ENCODE measurements at places on chromosomes 1 and 21.
A peak's percentile ranks its signal among the peaks of the same experiment; 100 is the strongest.

GRCh38 chr1:100869996-100870395 lies 24.6 kb downstream of the EXTL2 start:
- DNase-seq = no peak

DNA sequence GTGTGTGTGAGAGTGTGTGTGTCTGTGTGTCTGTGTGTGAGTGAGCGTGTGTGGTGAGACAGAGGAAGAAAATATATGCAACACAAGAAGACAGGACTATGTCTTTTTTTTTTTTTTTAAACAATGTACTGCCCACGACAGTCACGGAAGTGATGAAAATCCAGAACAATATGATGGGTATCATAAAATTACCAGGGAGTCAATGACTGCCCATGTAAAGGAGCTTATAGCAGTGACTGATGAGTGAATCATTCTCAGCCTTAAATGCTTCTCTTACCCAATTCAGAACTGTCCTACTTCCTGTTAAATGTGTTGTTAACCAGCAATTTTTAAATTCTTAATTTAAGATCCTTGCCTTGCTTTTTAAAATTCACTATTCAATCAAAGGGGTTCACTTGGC lies 46.6 kb downstream of the RGS7 start:
- DNase-seq = no peak

GRCh38 chr21:31795992-31796391 lies 64.1 kb upstream of the SCAF4 start:
- no peak for DNase-seq

GRCh38 chr1:181061891-181062835 lies 26.3 kb upstream of the IER5 start:
- no peak for DNase-seq

- DNase-seq = no peak
Measured at GRCh38 chr1:184643661-184644060, 111.0 kb downstream of the EDEM3 start.

- DNase-seq = peak; percentile 98
Measured at GRCh38 chr1:116988908-116989307, 12.7 kb upstream of the CD101 start.

- DNase-seq = no peak
Measured at GRCh38 chr1:186904361-186904760, 75.6 kb downstream of the PLA2G4A start.

DNA sequence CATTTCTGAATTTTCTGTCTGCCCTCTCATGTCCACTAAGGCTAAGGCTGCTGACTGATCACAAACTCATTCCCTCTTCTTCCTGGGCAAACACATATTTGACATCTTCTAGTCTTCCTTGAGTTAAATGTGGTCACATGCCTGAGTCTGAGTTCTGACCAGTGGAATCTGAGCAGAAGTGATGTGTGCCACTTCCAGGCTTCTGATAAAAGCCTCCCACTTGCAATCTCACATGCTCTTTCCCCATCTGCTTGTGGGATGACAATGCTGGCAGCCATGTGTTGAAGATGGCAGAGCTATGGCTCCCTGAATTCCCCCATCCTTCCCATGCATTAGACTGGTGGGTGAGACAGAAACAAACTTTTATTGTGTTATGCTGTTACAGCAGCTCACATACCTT lies 149.9 kb upstream of the ZNF648 start:
- DNase-seq = no peak

GRCh38 chr21:43762303-43763128 lies 13.6 kb downstream of the CSTB start:
- DNase-seq = no peak

GRCh38 chr1:25662061-25662460 lies 45.5 kb downstream of the MAN1C1 start:
- DNase-seq = no peak

DNA sequence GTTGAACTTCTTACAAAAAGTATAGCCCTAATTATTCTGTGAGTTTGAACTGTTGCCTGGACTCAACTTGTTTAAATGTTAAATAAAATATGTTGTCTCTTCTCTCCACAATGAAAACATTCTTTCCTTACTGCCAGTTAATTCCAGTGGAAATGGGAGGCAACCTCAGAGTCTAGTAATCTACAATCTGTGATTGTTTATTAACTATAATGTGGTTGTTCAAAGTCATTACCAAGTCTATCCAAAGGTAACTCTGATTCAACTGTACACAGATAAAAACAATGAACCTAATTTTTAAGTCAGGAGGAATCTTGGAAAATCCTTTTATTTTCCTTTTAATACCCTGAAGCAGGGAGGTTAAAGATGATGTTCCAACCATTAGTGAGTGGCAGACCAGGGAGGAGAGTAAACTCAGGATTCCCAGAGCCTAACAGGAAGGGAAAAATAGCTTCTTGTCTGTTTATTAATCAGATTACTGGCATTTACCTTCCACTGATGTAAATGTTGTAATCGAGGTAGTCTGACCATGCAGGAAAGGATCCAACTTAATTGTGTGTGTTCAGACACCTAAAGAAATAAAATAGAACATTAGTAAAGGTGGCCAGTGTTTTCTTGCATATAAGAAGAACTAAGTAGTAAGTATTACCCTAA lies 57.1 kb upstream of the TBX15 start:
- DNase-seq = no peak

- no peak for DNase-seq
Measured at GRCh38 chr1:186218654-186219352, 156.2 kb downstream of the TPR start.

GRCh38 chr1:5991381-5992025 lies 722 bp downstream of the NPHP4 start:
- DNase-seq = no peak

DNA sequence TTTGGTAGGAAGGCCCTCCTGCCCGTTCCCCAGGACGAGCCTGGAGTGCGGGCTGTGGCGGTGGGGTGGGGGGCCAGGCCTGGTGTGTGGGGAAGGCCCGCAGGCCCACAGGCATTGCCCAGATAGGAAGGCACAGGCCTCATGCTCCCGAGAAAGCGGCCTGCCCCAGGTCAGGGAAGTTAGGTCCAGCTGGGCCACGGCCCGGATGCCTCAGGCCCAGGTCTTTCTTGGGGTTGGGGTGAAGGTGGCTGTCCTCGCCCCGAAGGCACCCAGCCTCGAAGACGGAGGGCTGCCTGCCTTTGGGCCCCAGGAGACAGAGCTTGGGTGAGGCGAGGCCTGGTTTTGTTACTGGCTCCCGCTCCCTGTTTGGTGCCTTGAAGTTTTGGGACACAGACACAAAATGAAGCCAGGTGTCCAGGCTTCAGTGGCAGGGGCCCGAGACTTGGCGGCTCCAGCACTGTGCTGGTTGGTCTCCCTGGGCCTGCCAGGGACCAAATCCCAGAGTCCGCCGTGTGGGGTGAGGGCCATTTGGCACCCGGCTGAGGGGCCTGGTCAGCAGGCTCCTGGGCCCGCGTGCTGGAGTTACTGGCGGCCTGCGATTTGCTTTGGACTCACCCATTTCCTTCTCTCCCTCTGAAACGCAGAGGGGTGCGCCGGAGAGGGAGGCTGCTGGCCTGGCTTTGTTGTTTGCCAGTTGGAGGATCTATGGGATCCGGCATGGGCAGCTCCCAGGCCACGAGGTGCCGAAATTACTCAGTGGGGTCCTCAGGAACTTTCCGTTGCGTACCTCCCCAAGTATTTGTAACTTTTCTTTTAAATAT lies 2.0 kb downstream of the SKI start:
- DNase-seq = no peak

DNA sequence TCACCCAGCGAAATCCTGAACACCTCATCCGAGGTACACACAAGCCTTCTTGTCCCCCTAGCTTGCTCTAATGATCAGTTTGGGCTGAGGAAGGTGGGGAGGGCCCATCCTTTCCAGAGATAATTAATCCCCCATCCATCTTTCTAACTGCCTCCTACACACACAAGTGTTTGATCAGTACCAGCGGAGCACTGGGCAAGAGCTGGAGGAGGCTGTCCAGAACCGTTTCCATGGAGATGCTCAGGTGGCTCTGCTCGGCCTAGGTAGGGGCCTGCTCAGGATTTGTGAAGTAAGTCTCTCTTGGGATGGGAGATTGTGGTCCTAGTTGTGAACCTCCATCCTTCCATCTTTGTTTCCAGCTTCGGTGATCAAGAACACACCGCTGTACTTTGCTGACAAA lies 5.8 kb downstream of the ANXA9 start:
- peak; percentile 37 for DNase-seq

GRCh38 chr1:5814046-5814619 lies 178.1 kb downstream of the NPHP4 start:
- DNase-seq = no peak

GRCh38 chr1:151513626-151514121 lies 2.5 kb downstream of the CGN start:
- DNase-seq = peak; percentile 63

GRCh38 chr1:203799971-203800370 lies 4.5 kb downstream of the ZBED6 start:
- DNase-seq = no peak

GRCh38 chr1:29519108-29519787 lies 282.9 kb downstream of the PTPRU start:
- no peak for DNase-seq

- DNase-seq = no peak
Measured at GRCh38 chr1:32960342-32960741, 4.3 kb downstream of the RNF19B start.

DNA sequence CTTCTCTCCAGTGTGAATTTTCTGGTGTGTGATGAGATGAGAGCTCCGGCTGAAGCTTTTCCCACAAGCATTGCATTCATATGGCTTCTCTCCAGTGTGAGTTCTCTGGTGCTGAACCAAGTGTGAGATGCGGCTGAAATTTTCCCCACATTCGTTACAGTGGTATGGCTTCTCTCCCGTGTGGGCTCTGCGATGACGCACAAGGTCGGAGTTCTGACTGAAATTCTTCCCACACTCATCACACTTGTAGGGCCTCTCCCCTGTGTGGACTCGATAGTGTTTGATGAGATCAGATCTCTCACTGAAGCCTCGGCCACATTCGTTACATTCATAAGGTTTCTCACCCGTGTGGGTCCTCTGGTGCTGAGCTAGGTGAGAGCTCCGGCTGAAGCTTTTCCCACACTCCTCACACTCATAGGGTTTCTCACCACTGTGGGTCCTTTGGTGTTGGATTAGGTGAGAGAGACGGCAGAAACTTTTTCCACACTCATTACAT lies 7.4 kb downstream of the ZNF436 start:
- DNase-seq = no peak

DNA sequence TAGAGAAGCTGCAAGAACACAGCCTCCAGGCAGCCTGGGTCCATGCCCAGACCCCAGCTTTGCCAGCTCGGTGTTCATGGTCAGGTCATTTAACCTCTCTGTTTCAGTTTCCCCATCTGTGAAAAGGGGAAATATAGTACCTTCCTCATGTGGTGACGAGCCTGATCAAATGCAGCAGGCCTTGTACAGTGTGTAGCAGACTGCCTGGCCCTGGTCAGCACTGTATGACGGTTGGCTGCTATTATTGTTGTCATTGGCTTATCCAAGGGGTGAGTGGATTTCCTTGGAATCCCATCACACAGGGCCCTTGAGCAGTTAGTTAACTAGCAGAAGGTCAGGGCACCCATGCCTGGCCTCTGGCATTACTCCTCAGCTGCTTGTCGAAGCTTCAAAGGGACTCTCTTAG lies 6.6 kb upstream of the TMEM51 start:
- no peak for DNase-seq

GRCh38 chr1:56188855-56189254 lies 390.5 kb downstream of the PLPP3 start:
- no peak for DNase-seq

DNA sequence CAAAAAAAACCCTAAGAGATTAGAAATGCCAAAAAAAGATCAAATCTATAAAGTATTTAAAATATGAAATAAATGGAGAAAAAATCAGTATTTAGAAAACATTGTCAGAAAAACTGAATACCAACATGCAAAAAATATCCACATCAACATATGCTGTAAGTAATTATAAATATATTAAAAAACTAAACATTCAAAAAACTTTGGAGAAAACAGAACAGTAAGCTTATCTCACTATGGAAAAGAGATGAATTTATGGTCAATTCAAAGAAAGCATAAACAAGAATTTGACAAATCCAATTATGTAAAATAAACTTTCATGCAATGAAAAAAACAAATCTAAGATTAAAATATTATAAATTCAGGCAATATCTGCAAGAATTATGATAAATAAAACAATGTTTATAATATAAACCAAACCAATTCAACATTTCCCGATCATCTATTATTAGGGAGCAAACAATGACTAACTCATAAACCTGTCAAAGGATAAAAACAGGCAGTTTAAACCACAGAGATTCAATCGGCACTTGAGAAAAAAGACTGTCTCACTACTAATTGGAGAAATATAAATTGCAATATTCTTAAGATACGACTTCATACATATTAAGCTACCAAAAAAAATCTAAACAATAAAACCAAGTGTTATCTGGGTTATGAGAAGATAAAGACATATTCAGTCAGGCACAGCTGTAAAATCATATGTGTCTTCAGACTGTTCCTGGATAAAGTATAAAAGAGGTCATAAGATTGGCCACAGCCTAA lies 21.8 kb downstream of the EYA3 start:
- DNase-seq = no peak

GRCh38 chr1:83813576-83813975 lies 185.4 kb downstream of the TTLL7 start:
- DNase-seq = no peak

GRCh38 chr1:12778061-12778460 lies 4.5 kb downstream of the PRAMEF12 start:
- no peak for DNase-seq

DNA sequence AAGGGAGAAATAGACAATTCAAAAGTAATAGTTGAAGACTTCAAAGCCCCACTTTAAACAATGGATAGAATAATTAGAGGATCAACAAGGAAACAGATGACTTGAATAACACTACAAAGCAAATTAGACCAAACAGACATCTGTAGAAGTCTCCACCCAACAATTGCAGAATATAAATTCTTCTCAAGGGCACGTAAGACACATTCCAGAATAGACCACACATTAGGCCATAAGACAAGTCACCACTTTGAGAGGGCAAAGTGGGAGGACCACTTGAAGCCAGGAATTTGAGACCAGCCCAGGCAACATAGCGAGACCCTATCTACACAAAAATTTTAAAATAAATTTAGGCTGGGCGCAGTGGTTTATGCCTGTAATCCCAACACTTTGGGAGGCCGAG lies 20.5 kb upstream of the RNF186 start:
- no peak for DNase-seq

- DNase-seq = no peak
Measured at GRCh38 chr1:56327195-56327594, 252.2 kb downstream of the PLPP3 start.

DNA sequence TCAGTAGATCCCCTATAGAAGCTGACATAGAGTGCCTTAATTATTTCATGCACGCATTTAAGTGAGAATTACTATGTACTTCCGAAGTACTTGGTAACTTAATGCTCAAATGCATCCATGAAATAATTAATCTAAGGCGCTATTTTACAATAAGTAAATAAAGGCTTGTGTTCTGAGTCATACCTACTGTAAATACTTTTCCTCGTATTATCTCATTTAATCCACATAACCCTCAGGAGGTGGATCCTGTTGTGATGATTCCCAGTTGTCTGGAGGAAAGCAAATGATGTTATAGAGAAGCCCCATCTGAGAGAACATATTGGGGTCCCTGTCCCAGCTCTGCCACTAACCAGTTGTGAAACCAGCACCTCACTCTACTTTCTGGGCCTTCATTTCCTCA lies 16.4 kb downstream of the SUSD4 start:
- no peak for DNase-seq

All from DMS153 (cell line).